ENCODE measurements at places on chromosomes 2 and 18.

GRCh38 chr2:172742931-172743540 lies 7.4 kb downstream of the RAPGEF4 start:
- no peak for DNase-seq

GRCh38 chr2:239269173-239269885 lies 131.5 kb downstream of the HDAC4 start:
- DNase-seq: peak; percentile 1

DNA sequence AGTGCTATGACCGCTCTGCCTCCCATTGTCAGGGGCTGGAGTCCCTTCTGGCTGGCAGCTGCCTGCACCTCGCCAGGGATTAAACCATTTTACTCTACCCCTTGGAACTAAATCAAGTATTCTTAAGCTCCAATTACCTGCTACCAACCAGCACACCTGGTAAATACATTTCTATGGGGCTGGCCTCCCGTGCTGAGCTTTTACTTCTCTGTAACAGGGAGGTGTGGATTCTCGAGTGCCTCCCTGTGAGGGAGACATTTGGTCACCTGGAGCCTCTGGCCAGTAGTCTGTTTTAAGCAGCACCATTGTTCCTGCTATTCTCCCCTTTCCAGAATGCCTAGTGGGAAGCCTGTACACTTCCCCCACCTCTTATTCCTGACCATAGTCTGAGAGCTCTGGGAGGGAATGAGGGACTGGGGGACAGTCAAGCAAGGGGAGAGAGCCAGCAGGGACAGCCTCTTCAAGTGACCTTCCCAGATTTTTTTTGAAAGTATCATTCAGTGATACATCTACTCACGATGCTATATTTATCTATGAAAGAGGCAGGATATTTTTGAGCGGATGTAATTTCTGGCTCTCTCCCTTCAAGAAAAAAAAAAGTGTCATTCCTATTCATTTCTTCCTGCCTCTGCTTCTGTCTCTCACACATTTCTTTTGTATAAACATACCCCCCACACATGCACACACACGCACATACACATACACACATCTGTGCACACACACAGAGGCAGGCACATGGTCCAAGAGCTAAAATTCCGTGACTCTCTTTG lies 112.8 kb downstream of the CAPN13 start:
- DNase-seq: no peak

GRCh38 chr2:16351137-16351536 lies 314.5 kb downstream of the CYRIA start:
- no peak for DNase-seq

DNA sequence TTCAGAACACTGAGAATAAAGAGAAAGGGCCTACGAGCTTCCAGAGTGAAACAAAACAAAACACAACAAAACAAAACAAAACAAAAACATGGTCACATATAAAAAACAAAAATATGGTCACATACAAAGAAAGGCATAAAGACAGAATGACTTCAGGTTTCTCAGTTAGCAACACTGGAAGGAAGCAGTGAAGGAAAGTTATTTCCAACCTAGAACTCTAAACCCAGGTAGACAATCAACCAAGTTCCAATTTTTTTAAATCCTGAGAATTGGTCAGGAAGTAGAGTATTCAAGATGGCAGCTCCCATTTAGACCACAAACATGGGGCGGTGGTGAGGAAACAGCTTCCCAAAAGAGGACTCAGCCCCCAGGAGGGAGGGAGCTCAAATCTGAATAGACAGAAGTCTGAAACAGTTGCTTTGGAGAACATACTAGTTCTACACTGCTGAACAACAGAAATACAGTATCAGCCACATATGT lies 9.1 kb downstream of the DRC1 start:
- no peak for DNase-seq
